ENCODE measurements at places on chromosomes 12 and 14.

DNA sequence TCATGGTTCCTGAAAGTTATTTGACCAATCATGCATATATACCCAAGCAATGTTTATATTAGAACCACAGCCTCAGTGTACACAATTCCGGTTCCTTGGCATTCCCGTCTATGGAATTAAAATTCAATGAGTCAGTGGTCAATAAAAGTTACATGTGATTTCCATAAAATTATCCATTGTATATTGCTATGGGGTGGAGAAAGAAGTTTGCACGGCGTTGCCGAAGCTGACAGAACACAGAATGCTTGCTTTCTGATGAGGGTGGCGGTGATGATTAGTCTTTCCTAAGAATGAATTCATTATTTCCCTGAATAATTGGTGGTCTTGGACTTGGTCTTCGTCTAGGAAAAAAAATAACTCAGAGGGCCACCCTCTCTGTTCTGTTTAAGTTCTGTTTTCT is 214.1 kb downstream of the ANO2 start:
- DNase-seq, result no peak

DNA sequence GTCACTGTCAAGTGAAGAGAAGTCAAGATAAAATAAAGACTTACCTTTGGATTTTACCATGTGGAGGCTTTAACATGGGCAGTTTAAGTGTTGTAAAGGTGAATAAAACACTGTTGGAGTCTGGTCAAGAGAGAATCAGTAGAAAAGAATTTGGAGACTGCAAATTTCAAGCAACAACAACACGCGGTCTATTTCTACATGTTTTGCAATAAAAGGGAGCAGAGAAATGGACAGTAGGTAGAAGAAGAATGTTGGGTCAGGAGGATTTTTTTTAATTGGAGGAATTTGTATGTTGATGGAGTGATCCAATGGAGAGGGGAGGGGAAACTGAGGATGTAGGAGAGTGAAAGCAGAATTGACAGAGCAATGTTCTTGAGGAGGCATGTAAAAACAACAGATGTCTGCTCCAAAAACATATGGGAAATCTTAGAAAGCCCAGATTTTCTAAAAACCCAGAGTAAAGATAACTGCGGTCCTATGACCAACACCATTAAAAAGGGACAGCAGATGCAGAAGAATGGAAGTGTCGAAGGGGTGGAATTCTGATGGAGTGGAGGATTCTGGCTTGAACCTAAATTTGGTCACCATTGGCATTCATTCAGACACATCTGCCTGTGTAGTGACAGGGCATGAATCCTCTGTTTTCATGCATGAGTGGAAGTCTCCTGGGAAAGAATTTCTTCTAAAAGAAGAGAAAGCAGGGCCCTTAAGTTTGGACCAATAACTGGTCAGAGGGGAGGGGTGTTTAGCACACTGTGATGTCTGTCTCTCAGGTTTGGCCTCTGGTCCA is 68.0 kb upstream of the OSBPL8 start:
- no peak for DNase-seq

GRCh38 chr12:55931780-55932550 is 1.0 kb downstream of the DGKA start:
- no peak for DNase-seq

DNA sequence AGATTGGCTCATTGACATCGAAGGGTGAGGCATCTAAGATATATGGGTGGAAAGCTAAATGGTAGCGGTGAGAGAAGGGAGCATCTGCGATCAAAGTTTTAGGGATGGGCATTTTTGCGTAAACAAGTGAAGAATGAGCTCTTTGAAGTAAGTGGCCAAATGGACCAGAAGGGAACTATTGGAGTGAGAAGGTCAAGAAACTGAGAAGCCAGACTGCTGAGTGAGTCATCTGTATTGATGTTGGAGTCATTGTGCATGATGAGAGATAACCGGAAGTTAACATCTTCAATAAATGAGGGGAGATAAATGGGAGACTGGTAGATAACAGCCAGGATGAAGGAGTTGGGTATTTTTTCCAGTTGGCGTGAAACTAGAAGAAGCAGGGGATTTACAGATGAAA is 271.9 kb upstream of the PDE3A start:
- DNase-seq, result no peak

DNA sequence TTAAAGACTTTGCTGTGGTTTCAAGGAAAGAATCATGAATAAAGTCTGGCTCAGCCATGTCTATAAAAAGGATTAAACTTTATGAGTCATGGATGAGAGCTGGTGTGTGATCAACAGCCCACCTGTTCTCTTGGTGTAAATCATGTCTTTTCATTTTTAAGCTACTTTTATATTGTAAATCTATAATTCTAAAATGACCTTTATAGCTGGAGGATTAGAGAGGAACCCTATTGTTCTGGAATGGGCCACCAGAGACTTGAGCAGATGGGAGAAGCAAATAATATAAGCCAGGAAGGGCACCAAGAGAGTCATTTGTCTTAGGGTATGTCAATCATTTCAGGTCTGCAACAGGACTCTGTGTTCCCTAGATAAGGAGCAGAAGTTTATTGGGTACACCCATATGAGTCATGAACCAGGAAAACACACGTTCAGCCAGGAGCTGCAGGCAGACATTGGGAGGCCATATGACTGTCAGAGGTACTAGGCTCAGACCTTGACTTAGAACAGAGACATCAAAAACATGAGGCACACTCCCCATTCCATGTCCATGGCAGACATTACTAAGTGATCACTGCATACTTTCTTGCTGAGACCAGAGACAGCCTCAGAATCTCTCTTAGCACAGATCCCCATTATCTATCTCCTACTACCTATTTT is 49.3 kb downstream of the NDUFA12 start:
- DNase-seq, result no peak

- DNase-seq, result no peak
These were observed at the start of gene TAS2R30 for GRCh38 chr12:11134305-11134704. TSS of gene TAS2R30 (minus strand) at chr12:11134644. CDS start at chr12:11134244, 400 bp downstream.

DNA sequence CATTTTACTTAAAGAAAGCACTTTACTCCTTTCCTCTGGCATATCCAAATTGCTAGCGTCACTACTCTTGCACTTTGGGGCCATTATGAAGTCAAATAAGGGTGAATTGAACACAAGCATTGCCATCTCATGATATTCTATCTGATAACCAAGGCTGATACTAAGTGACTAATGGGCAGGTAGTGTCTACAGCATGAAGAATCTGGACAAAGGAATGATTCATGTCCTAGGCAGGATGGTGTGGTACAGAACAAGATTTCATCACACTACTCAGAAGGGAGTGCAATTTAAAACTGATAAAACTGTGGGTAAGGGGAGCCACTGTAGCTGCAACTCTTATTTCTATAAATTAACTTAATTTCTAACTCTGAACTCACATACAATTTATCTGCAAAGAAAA is 7.7 kb upstream of the SLC6A15 start:
- DNase-seq, result no peak

GRCh38 chr12:89019439-89020120 is 332.7 kb downstream of the DUSP6 start:
- peak; percentile 54 for DNase-seq

DNA sequence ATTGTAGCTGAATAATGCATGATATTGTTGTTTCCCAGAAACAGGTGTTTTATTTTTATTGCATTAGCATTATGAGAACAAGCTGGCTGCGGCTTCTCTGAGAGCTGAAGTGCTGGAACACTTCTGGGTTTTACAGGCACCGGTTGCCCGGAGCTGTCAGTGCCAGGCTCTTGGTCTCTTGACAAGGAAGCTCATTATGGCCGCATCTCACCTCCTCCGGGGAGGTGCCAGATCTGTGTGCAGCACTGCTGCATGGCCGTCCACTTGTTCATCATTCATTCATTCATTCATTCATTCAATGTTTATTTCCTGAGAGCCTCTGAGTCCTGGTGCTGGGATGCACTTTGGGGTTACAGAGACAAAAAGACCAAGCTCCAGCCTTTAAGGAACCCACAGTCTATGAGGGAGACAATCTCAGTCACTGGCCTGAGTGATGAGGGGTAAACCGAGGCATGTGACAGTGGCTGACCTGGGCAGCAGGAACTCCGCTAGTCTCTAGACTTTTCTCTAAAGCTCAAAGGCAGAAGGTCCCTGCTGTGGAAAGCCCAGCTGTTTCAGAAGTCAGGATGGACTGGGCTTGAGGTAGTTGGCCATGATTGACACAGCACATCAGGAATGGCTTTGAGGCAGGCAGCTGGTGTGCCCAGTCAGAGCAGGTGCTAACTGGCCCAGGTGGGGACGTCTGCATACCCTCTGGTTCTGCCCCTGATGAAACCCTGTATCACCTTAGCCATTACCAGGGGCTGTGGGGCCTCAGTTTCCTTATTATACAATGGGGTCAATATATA is 181.0 kb downstream of the ADGRD1 start:
- no peak for DNase-seq

DNA sequence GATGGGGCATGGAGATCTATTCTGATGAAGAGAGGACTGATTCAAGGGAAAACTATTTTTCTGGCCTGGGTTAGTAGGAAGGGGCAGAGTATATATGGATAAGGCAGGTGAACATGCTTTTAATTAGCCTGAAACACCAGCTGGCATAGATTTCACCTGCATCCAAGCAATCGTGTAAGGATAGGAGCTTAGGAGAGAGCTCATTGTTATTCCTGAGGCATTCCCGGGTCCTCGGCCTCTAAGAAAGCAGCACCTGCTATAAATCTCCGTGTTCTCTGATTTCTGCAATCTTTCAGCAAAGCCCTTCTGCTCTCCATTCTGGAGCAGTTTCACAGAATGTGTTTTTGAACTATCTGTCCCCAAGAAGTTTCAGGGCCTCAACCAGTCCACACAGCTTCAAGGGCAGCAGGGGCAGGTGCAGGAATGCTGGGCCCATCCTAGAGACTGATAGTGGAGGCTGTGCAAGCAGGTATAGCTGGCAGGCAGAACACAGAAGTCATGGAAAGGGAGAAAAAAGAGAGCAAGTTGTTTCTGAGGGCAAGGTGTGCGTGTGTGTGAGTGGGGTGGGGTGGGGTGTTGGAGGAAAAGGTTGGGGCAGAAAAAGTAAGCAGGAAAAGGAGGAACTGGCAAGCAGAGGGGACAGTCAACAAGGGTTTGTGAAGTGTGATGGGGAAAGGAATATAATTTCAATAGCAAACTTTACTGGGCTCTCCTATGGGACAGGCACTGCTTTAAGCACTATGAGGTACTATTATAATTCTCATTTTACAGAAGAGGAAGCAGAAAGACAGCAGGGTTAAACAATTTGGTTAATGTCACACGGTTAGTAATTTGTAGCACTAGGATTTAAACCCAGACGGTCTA is 203.7 kb upstream of the SSTR1 start:
- no peak for DNase-seq

Data from activated T-cell treated with anti-CD3 and anti-CD28 coated beads for 4 hours (primary cell).